ENCODE measurements at places on chromosomes 12 and 14.
A peak's percentile ranks its signal among the peaks of the same experiment; 100 is the strongest.

- DNase-seq = peak; percentile 51
Measured at GRCh38 chr14:100850841-100851585, 25.1 kb downstream of the MEG3 start.

DNA sequence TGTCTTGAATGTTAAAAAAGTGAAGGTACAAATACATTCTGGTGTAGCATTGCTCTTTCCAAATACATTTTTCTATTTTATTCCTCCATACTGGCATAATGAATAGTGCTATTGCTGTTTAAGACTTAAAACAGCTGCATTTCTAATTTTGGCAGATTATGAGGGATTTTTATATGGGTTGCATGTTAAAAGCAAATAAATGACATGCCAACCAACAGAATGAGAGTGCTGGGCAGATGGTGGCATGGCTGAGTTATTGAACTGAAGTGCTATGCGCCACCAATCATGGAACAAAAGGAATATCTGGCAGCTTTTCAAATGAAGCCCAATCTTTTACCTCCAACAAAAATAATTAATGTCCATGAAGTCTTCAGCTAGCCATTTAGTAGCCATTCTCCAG, 215.0 kb downstream of the PRKD1 start:
- DNase-seq = no peak

DNA sequence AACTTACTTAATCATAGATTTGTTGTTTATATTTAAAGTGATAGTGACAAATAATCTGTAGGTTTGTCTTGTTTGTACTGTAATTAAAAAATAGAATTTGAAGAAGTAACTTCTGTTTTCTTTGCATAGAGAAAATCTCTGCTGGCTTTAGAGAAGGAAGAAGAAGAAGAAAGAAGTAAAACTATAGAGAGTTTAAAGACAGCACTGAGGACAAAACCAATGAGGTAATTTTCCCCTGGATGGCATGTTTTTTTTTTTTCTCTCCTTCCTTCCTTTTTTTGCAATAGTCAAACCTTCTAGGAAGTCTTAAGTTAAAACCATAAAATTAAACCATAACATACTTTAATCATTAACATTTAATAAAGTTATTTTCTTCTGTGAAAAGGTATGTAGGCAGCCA, 131.9 kb downstream of the DAAM1 start:
- DNase-seq = no peak

- no peak for DNase-seq
Measured at GRCh38 chr12:41304526-41304925, 116.4 kb downstream of the PDZRN4 start.

DNA sequence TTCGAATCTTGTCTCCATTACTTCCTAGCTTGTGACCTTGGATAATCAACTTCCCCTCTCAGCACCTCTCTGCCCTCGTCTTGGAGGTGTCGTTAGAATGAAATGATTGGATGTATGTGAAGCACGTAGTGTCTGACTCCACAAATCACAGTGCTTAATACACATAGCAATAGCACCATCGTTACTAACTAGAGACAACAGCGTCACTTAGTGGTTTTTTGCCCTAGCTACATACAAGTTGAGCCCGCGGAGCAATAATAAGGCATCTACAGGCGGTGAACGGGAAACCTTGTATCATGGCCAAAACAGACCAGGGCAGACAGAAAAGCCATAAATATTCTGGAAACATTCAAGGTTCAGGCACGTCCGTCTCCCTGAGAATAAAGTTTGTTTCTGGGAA, 154.9 kb downstream of the ASCL4 start:
- no peak for DNase-seq

DNA sequence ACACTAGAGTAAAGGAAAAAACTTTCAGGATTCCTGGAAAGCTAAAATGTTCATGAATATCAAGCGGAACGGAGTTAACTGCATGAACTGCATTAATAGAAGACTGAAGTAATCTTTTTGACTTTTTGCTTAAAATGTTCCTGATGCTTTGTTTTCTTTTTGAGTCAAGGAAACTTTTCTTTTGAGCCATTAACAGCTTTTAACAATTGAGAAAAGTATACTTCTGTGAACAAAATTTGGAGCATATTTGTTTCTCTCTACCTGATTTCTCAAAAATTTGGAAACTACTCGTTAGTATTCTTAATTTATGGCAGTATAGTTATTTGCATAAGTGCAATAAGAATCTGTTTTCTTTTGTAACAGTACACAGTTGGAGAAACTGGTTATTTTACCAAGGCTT, 78.5 kb downstream of the CALM1 start:
- DNase-seq = no peak

- no peak for DNase-seq
Measured at GRCh38 chr12:80016684-80017083, 81.8 kb upstream of the PPP1R12A start.

DNA sequence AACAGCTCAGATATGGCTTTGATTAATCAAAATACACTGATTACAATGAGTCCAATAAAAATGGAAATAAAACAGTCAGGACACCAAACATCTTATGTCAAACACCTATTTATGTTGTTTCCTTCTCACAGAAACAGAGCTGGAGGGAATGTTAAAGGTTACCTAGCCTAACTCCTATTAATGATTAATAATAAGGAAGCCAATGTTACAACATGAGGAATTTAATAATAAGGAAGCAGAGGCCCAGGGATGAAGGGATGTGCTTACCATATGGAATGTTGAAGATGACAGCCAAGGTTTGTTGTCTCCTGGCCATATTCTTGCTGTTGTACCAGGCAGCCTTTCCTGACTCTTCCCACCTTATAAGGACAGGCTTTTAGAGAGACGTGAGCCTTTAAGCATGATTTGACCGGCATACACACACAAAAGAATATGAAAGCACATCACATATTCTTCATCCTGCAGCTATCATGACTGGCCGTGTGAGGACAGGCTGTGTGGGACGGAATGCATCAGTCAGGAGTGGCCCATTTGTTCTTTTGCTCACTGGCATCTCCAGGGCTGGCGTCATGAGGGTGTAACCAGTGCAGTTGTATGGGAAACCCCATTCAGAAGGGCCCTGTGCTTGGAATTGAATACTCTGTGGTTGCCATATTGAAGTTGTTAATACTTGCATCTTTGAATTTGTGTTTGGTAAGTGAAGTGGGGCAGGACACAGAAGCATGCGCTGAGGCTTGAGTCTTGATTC, 3.1 kb upstream of the GPRC5D start:
- no peak for DNase-seq

GRCh38 chr12:112322441-112322840, 59.8 kb downstream of the HECTD4 start:
- no peak for DNase-seq

DNA sequence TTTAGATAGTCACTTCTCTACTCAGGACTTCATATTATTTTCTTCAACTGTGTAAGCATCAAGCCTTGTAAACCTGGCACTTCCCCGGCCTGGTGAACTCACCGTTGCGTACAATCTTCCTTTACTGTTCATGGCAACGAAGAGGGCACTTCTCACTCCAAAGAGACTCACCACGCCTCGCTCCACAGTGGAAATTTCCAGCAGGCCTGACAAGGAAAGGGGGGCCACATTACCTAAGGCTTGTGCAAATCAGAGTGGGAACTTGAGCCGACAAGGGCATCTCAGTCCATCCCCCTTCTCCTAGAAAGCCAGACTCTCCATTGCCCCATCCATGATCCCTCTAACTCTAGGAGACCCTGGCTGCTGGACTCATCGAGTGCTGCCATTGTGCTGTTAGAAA, 1.6 kb downstream of the FGF6 start:
- DNase-seq = no peak

DNA sequence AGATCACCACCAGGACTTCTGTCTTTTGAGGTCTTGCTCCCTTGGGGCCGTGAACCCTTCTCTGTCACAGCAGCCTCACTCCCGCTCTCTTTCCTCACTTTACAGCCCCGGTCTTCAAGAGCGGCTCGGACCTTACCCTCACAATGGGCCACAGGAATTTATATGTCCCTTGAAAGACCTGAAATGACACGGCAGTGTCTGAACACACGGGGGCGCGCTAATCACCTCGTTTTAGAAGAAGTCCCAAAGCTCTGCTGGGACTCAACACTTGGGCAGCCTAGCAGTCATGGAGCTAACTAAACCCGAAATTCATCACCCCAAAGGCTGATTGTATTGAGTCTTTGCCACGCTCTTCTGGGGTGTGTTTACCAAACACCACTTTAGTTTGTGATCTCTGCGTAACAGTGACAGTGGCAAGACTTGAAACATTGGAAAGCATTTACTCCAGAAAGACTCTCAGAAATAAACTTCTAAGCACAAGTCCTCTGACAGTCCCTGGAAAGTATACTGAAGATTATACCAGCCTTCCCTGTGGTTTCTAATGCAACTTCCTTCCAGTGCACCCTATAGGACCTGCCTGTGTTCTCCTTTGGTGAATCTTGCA, 29.0 kb downstream of the SERPINA11 start:
- no peak for DNase-seq

DNA sequence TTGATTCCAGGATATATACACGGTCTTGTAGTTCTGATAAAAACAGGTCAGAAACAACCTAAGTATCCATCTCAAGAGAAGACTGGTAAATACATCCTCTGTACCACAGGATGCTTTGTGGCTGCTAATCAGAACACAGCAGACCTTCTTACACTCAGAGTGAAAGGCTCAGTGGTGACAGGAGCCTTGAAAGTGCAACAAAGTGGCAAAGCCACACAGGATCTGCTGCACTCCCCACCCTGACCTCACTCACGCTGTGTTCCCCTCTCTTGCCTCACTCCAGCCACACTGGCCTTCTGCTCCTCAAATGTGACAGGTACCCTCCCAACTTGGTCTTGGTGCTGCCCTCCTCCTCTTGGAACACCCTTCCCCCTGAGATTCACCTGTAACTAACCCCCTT, 98.1 kb upstream of the GRIP1 start:
- DNase-seq = no peak

- DNase-seq = no peak
Measured at GRCh38 chr12:70854881-70855568, 65.5 kb downstream of the PTPRR start.

GRCh38 chr12:34021071-34021470, 1.2 kb upstream of the ALG10 start:
- DNase-seq = no peak

GRCh38 chr12:108833757-108834472, 23.5 kb downstream of the SSH1 start:
- DNase-seq = no peak

GRCh38 chr12:3928538-3929184, 55.5 kb upstream of the PARP11 start:
- DNase-seq = no peak

DNA sequence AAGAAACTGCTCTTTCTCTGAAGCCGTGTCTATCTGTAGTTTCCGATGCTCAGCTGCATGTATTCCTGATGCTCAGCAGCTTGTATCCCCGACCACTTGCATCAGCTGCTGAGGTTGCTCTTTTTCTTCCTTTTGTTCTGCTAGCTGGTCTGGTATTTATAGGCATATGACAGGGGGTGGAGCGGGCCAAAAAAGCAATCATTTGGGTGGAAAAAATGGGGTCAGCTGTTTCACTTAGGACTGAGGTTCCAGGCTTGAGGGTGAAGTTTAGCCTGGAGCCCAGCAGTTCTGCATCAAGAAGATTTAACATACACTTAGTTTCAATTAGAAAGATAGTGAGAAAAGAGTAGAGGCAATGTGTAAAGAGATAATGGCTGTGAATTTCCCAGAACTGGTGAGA, 23.6 kb upstream of the AMN1 start:
- DNase-seq = no peak

DNA sequence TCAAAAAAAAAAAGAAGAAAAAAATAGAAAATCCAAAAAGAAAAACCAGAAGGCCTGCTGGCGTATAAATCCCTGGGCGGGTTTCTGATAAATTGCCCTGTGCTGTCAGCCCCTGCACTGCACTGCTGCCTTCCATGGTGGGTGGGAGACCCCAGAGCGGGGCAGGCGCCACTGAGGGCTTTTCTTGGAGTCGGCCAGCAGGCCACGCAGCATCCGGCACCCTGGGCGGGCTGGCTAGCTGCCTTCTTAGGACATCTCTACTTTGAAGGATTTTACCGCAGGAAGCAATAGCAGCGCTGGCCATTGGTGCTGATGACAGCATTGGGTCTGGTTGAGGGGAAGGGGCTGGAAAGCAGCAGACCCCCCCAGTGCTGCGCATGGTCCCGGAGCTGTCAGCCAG, 29.1 kb downstream of the IL31 start:
- DNase-seq = no peak

DNA sequence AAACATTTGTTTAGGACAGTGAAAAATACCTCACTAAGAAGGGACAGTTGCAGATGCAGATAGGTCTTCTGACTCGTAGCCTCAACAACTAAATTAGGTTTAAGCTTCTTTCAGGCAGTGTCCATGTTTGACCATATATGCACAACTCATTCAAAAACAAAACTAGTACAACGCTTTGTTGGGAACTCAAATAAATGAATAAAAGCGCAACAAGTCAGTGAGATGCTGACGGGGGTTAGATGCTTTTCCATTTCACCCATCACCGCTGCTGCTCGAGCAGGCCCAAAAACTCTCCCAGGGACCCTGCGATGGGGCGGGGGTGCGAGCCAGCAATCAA, 633 bp downstream of the RPAP3 start:
- DNase-seq = no peak

DNA sequence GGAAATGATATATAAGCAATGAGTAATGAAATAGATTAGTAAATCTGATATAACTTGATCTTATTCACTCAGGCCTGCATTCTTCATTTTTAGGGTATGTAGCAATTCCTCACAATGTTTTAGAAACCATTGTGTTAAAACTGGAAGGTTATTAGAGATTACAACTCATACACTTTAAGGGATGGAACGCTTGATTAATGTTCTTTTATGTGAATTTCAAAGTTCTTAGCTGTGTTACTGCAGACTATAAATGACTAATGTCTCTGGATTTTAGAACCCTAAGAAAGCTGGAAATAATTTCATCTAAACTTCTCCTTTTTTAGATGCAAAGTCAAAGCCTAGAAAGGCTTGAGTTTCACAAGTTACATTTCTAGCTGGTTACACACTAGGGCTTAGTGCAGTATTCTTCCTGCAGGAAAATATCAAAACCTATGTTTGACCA, 148.2 kb upstream of the CLEC14A start:
- DNase-seq = no peak
